ENCODE measurements at places on chromosomes 1 and 21.

GRCh38 chr1:16006552-16007485 lies 2.8 kb downstream of the SRARP start:
- DNase-seq, result no peak

- DNase-seq, result no peak
Observed at GRCh38 chr21:45445369-45445768, 40.4 kb downstream of the COL18A1 start.

DNA sequence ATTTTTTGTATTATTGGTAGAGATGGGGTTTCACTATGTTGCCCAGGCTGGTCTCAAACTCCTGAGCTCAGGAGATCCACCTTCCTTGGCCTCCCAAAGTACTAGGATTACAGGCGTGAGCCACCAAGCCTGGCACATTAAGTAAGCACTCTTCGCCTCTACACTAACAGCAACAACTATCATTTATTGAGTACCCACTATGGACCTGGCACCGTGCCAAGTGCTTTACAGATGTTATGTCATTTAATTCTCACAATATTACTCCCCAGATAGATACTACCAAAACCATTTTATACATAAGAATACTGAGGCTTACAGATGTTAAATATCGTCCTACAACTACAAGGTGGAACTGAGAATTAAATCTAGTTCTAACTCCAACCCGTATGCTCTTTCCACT lies 50.1 kb downstream of the TUT4 start:
- no peak for DNase-seq

- DNase-seq, result no peak
Observed at GRCh38 chr1:76949503-76949902, 82.2 kb downstream of the ST6GALNAC5 start.

DNA sequence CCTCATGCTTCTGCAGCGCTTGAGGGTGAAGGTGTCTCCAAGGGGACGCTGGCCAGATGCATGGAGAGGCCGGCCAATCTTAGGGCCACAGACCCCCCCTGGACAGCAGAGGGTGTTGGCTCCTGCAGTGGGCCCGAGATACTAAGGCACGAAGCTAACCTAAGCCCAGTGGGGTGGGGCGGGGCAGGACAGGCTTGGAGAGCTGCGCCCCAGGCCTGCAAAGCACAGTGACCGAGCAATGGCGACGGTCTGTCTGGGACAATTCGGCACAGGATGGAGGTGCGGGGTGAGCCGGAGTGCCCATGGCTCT lies 1.3 kb downstream of the FNDC10 start:
- no peak for DNase-seq
